Stimulated activated CD8-positive, alpha-beta memory T cell treated with anti-CD3 and anti-CD28 coated beads, Interleukin-4, amount 100 ng/mL, for 4 hours (primary cell): ENCODE measurements at places on chromosomes 7 and 10.

DNA sequence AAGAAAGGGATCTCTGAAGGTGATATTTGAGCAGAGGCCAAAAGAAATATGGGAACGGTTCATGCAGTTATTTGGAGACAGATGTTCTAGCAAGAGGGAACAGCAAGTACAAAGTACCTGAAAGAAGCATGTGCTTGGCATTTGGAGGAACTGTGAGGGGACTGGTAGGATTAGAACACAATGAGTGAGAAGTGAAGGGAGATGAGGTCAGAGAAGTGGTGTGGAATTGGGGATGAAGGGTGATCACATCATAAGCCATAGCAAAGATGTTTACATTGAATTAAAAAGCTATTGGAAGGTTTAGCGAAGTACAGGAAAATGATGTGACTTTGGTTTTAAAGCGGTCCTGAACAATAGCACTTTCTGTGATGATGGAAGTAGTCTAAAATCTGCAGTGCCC is 402.4 kb upstream of the LRGUK start:
- DNase-seq, result no peak

DNA sequence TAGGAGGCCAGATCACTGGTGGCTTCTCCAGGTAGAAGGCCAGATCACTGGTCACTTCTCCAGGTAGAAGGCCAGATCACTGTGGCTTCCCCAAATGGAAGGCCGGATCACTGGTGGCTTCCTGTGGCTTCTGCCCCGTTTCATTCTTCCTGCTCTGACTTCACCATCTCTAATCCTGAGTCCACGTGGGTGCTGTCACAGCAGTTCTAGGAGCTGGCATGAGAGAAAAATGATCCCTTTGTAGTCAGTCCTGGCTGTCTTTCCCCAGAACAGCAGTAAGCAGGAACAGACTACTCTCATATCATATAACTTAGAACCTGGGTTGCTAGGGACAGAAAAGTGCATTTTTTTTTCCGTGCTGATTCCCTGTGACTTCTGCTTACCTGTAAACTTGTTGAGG is 90.9 kb downstream of the ACTR3B start:
- no peak for DNase-seq

DNA sequence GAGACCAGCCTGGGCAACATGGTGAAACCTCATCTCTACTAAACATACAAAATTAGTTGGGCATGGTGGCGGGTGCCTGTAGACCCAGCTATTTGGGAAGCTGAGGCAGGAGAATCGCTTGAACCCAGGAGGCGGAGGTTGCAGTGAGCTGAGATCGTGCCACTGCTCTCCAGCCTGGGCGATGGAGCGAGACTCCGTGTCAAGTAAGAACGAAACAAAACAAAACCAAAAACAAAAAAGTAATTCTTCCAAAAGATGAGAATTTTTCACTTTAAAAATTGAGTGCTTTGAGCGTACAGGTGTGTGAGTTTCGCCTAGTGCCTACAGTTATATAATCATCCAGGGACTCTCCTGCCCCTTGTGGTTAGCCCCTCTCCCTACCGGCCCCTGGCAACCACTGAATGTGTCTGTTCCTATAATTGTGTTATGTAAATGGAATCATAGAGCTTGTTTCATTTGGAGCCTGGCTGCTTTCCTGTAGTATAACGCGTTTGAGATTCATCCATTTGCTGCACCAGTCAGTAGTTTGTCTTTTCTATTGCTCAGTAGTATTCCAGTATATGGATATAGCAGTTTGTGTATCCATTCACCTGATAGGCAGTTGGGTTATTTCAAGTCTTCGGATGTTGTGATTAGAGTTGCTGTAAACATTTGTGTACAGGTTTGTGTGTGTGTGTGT is 80.0 kb downstream of the RBM33 start:
- DNase-seq, result no peak

DNA sequence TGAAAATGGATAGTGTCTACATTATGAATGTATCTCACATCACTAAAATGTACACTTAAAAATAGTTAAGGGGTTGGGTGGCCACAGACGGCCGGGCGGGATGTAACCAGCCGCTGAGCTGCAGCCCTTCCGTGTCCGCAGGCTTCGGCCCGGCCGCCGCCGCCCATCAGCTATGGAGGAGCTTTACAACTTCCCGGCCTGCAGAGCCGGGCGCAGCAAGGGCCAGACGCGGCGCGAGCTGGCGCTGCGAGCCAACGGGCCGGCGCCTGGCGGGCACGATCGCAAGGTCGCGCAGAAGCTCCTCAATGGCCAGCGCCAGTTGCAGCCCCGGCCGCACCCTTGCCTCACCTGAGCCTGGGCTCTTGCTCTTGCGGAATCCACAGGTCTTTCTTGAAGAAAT is 69.1 kb downstream of the KMT2C start:
- no peak for DNase-seq

GRCh38 chr10:112471878-112472487 is 25.0 kb downstream of the VTI1A start:
- no peak for DNase-seq
